Kidney (tissue), 22 donors: ENCODE measurements at places on chromosomes 2 and 18. TPM values are rescaled to one million over a fixed set of nuclear protein-coding genes. Genes with fewer than 3 reads are reported as not detected.

RMDN2 gene
- total RNA-seq = 10.5 TPM

CEP68 gene
- total RNA-seq = 20.3 TPM

LBX2 gene
- total RNA-seq = 2.5 TPM

DNA sequence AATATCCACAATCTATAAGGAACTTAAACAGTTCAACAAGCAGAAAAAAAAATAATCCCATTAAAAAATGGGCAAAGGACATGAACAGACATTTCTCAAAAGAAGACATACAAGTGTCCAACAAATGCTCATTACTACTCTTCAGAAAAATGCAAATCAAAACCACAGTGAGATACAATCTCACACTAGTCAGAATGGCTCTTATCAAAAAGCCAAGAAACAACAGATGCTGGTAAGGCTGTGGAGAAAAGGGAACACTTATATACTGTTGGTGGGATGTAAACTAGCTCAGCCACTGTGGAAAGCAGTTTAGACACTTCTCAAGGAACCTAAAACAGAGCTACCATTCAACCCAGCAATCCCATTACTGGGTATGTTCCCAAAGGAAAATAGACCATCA lies 7.2 kb upstream of the CRYGB start:
- no peak for DNase-seq
- no peaks in the 10 kb centered on the region for H3K36me3 ChIP-seq
- H3K4me1 ChIP-seq = no peaks in the 10 kb centered on the region
- H3K27ac ChIP-seq = no peak overlapping the region

GRCh38 chr2:241255542-241256167 lies 59.8 kb downstream of the HDLBP start:
- H3K27me3 ChIP-seq = no peaks in the 10 kb centered on the region
- no peak overlapping the region for H3K4me3 ChIP-seq
- H3K4me1 ChIP-seq = no peaks in the 10 kb centered on the region

DNA sequence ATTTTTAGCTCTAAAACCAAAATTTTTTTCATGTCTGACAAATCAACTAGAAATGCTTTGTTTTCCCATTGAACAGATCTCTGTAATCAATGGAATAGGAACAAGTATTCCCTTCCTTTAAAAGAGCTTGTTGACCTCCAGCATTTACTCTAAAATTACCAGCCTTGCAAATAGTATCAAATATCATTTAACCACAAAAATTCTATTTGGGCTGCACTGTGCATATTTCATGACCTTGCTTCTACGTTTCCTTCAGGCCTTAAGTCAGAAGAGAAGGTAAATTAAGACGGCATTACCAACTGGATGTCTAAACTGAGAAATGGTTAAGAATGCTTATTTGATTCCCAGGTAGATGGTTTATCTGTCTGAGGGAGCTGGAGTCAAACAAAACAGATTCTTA lies 33.3 kb upstream of the NRXN1 start:
- no peak for DNase-seq
- no peaks in the 10 kb centered on the region for H3K4me1 ChIP-seq
- no peaks in the 10 kb centered on the region for H3K27me3 ChIP-seq
- H3K36me3 ChIP-seq = no peaks in the 10 kb centered on the region

- H3K27me3 ChIP-seq = no peaks in the 10 kb centered on the region
- H3K4me3 ChIP-seq = no peak overlapping the region
- DNase-seq = no peak
- no peak overlapping the region for H3K27ac ChIP-seq
These were observed 247.4 kb downstream of the MYO3B start for GRCh38 chr2:170425281-170425751.

- DNase-seq = no peak
- no peaks in the 10 kb centered on the region for H3K4me1 ChIP-seq
- H3K27ac ChIP-seq = no peak overlapping the region
- no peaks in the 10 kb centered on the region for H3K27me3 ChIP-seq
- no peak overlapping the region for H3K4me3 ChIP-seq
These were observed 45.9 kb downstream of the PIKFYVE start for GRCh38 chr2:208311954-208312353.

DNA sequence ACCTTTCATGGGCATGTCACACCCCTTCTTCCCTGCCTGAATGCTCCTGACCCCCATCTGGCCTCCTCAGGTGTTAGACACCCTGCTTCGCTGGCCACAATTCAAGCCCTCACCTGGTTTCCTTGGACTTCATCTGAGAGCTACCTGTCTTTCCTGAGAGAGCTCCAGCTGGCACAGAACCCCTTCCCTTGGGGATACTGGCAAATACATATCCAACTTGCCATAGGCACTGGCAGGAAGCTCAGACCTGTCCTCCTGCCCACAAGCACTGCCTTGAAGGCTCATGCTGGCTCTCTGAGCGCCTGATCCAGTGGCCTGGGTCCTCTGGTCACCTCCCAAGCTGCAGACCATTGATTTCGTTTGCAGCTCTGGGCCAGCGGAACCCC lies 74.1 kb upstream of the MAP4K3 start:
- no peak overlapping the region for H3K4me3 ChIP-seq
- peaks cover 77% of the 10 kb centered on the region for H3K4me1 ChIP-seq
- H3K27ac ChIP-seq = peak overlapping the region; percentile 19
- peak; percentile 40 for DNase-seq

GRCh38 chr2:72554381-72554780 lies 271.5 kb downstream of the EXOC6B start:
- no peak overlapping the region for H3K4me3 ChIP-seq
- no peak for DNase-seq
- H3K27ac ChIP-seq = no peak overlapping the region
- no peaks in the 10 kb centered on the region for H3K4me1 ChIP-seq
- no peaks in the 10 kb centered on the region for H3K36me3 ChIP-seq

- no peaks in the 10 kb centered on the region for H3K27me3 ChIP-seq
- no peak for DNase-seq
- H3K4me1 ChIP-seq = no peaks in the 10 kb centered on the region
- no peaks in the 10 kb centered on the region for H3K36me3 ChIP-seq
- no peak overlapping the region for H3K4me3 ChIP-seq
These were observed 164.4 kb upstream of the KLHL29 start for GRCh38 chr2:23220513-23221094.

DNA sequence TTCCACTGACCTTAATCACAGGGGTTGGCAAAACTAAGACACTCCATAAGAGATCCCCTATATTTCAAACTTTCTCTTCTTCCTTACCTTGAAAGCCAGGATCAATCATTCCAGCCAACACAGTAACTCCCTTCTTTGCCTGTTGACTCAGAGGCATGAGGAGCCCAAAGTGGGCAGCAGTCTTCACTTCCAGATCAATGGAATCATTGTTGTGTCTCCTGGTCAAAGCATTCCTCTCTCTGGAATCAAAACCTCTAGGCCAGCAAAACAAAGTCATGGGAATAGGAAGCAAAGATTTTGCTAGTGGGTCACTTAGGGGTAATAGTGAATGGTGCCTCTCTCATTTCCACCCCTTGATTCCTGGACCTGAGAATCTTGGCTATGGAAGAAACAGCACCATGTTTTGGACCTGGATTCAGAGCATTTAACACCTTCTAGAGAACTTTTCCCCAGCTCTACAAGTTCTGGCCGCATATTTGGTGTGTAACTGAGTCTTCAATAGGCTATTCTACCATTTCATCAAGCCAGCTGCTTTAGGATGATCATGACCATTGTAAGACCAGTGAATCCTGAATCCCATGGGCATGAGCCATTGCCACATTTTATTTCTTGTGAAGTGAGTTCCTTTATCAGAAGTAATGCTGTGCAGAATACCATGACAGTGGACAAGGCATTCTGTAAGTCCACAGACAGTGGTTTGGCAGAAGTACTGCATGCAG lies 65.7 kb upstream of the SERPINE2 start:
- H3K36me3 ChIP-seq = no peaks in the 10 kb centered on the region
- DNase-seq = no peak
- H3K27me3 ChIP-seq = no peaks in the 10 kb centered on the region
- no peak overlapping the region for H3K27ac ChIP-seq
- no peaks in the 10 kb centered on the region for H3K4me1 ChIP-seq

DNA sequence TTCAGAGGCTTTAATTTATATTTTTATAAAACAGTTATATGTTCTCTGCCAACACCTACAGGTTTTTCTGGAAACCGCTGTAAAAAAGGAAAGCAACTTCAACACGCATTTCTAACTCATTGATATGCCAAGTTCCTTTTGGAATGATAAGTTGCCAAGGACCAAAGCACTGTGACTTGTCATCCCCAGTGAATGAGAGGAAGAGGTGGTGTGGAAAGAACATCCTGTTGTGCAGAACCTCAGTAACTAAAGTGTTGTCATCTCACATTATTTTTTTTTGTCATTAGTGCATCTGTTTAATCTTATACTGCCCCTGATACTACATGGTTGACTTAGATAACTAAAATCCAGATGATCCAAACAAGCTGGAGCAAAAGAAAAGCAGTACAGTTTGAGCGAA lies 96.0 kb upstream of the NEUROD1 start:
- no peaks in the 10 kb centered on the region for H3K36me3 ChIP-seq
- H3K4me3 ChIP-seq = no peak overlapping the region
- H3K4me1 ChIP-seq = peaks cover 14% of the 10 kb centered on the region
- no peak overlapping the region for H3K27ac ChIP-seq
- no peak for DNase-seq
